ENCODE measurements at places on chromosomes 11 and 22. TPM values are rescaled to one million over a fixed set of nuclear protein-coding genes. Genes with fewer than 3 reads are reported as not detected.
A peak's percentile ranks its signal among the peaks of the same experiment; 100 is the strongest.

DNA sequence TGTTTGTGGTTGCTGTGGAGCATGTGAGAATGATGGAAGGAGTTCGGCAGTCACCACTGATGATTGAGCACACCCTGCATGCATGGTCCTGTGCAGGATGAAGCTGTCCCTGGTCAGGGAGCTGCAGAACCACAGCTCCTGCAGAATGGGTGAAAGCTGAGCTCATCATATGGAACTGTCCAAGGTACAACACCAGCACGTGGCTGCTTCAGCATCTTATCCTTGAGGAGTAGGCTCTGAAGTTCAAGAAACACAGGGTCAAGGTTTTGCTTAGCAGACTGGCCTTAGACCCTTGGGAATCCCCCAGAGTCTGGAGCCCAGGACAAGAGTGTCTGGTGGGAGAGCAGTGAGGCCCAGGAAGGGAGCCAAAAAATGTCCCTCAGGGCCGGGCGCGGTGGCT, 182.4 kb upstream of the LARGE1 start:
- no peaks in the 10 kb centered on the region for H3K27me3 ChIP-seq
- no peak overlapping the region for H3K27ac ChIP-seq
- H3K36me3 ChIP-seq, result no peaks in the 10 kb centered on the region
- no peaks in the 10 kb centered on the region for H3K4me1 ChIP-seq
- H3K4me3 ChIP-seq, result no peak overlapping the region
- no peak for DNase-seq

- H3K27ac ChIP-seq, result no peak overlapping the region
- H3K4me3 ChIP-seq, result no peak overlapping the region
- H3K4me1 ChIP-seq, result peaks cover 15% of the 10 kb centered on the region
- H3K36me3 ChIP-seq, result peaks cover 15% of the 10 kb centered on the region
- no peak for DNase-seq
Observed at GRCh38 chr11:66848671-66849500, 5.6 kb downstream of the RCE1 start.

Gene EIF4ENIF1
- total RNA-seq, result 38.4 TPM

- no peak overlapping the region for H3K4me3 ChIP-seq
- DNase-seq, result no peak
- peaks cover 22% of the 10 kb centered on the region for H3K36me3 ChIP-seq
- H3K27me3 ChIP-seq, result no peaks in the 10 kb centered on the region
- peaks cover 37% of the 10 kb centered on the region for H3K4me1 ChIP-seq
Observed at GRCh38 chr11:47573321-47573720, 5.4 kb downstream of the KBTBD4 start.

DNA sequence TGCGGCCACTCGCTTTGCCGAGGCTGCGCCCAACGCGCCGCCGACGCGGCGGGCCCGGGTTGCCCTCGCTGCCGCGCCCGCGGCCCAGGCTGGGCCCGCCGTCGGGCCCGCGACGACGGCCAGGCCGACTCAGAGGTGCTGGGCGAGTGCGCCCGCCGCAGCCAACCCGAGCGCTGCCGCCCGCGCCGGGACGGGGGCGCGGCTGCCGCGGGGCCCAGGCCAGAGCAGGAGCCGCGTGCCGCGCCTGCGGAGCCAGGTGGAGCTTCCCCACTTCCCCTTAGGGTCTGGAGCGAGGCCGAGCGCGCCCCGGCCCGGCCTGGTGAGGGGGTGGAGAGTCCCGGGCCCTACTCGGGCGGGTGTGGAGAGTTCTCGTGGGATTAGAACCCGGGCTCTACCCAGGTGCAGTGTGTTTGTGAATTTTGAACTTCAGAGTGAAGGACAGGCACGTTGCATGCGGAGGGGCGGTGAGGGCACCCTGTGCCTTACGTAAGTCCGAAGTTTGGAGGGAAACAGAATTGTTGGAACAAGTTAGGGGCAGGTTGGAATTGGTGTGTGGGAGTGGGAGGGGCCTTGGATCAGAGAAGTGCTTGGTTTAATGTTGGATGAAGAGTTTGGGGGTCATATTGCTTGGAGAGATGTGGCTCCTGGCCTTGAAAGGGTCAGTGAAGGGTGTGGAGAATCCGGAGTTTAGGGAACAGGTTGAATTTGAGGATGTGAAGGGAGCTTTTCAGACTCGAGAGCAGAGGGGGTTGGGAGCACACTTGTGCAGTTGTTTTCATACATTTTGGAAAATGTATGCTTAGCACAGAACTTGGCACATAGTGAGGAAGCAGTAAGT, 697 bp downstream of the RNF169 start:
- H3K36me3 ChIP-seq, result no peaks in the 10 kb centered on the region
- H3K4me1 ChIP-seq, result peaks cover 35% of the 10 kb centered on the region
- H3K27ac ChIP-seq, result peak overlapping the region; percentile 80
- DNase-seq, result no peak
- no peaks in the 10 kb centered on the region for H3K27me3 ChIP-seq

Gene ACCS
- 4.5 TPM for total RNA-seq

Gene HSCB
- 11.6 TPM for total RNA-seq

DNA sequence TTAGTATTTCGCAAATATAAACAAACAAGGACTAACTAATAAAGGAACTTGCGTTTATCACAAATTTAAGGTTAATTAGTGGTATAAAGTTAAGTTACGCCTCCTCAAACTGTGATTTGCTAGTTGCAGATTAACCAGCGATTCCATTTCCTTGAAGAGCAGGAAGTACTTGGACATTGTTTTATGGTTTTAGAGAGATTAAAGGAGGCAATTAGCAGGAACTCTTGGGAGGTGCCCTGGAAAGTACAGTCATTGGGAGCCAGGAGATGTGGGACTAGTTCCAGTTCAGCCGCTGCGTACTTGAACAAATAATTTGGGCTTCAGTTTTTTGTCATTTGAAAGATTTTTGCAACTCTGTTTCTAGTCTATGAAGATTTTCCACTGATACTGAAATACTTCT, 3.3 kb downstream of the FAM118B start:
- H3K4me3 ChIP-seq, result no peak overlapping the region
- H3K27me3 ChIP-seq, result no peaks in the 10 kb centered on the region

DNA sequence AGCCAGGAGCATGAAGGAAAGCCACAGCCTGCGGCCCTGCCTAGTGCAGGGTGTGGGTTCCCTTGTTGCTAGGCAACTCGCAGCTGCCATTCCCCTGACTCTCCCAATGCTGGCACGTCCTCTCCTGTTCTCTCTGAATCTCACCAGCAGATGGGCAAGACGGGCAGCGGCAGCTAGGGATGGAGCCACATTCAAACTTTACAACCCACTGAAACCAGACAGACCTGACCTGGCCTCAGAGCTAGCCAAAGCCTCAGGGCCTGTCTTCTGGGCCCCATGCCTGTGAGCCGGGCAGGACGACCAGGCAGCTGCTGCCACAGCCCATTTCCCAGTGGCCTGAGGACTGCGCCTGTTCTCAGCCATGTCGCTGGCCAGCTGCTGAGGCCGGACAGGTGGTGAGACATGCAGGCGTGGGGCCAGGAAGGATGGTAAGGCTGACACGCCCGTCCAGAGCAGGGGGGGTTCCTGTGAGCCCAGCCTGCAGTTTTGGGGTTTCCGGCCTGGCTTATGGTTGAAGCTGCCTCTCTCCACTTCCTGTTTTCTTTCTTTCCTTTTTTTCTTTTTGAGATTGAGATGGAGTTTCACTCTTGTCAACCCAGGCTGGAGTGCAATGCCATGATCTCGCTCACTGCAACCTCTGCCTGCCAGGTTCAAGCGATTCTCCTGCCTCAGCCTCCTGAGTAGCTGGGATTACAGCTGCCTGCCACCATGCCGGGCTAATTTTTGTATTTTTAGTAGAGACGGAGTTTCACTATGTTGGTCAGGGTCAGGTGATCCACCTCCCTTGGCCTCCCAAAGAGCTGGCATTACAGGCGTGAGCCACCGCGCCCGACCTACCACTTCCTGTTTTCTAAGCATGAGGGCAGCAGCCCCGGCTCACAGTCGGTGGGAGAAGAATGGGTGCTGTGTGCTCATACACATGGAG, 4.1 kb downstream of the SUN2 start:
- no peak for DNase-seq
- peak overlapping the region; percentile 7 for H3K27ac ChIP-seq
- no peak overlapping the region for H3K4me3 ChIP-seq
- H3K36me3 ChIP-seq, result peaks cover 23% of the 10 kb centered on the region
- H3K4me1 ChIP-seq, result peaks cover 22% of the 10 kb centered on the region
